ENCODE measurements at places on chromosomes 7 and 10.
A peak's percentile ranks its signal among the peaks of the same experiment; 100 is the strongest.

DNA sequence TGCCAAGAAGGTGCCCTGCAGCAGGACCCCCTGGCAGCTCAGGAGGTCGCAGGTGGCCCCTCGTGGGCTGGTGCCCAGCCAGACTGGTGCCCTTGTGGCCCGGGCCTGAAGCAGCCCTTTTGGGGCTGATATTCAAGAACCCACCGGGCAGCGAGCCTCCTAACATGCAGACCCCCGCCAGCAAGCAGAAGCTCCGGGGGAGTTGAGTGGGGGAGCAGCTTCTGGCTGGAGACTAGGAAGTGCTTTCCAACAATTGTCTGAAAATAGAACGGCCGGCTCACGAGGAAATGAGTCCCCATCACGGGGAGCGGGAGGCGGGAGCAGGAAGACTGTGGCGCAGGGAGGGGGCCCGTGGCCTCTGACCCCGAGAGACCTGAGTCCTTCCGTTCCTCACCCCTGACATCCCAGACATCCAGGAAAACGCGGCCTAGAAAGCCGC is 9.5 kb upstream of the INTS1 start:
- no peak for DNase-seq

- DNase-seq, result peak; percentile 17
These were observed 28.1 kb upstream of the FAM20C start for GRCh38 chr7:163971-164881.

GRCh38 chr7:143980746-143981510 is 19.2 kb upstream of the OR6B1 start:
- DNase-seq, result no peak

GRCh38 chr7:25396668-25397067 is 168.4 kb upstream of the NPVF start:
- no peak for DNase-seq

DNA sequence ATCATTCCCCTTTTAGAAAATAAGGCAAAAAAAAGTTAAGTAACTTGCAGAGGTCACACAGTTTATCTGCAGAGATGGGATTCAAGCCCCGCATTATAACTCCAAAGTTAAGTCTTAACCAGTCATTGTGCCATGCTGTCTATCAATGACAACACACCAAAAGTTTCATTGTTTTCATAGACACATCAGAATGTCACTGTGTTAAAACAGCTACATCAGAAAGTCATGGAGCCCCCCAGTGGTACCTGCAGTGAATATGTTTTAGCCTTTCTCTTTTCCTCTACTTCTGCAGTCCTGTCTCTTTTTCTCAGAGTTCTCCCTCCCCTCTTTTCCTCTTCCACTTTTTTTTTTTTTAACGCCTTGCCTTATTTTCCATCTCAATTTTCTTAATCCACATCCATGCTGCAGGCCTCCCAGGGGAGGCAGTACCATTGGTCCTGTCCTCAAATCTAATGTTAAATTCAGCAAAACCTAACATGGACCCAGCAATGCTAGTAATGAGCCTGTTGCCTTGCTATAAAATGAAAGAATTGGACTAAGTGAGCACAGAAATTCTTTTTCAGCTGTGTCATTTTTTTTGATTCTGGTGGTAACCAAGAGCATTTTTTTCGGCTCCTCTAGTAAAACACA is 3.8 kb upstream of the NRCAM start:
- no peak for DNase-seq

DNA sequence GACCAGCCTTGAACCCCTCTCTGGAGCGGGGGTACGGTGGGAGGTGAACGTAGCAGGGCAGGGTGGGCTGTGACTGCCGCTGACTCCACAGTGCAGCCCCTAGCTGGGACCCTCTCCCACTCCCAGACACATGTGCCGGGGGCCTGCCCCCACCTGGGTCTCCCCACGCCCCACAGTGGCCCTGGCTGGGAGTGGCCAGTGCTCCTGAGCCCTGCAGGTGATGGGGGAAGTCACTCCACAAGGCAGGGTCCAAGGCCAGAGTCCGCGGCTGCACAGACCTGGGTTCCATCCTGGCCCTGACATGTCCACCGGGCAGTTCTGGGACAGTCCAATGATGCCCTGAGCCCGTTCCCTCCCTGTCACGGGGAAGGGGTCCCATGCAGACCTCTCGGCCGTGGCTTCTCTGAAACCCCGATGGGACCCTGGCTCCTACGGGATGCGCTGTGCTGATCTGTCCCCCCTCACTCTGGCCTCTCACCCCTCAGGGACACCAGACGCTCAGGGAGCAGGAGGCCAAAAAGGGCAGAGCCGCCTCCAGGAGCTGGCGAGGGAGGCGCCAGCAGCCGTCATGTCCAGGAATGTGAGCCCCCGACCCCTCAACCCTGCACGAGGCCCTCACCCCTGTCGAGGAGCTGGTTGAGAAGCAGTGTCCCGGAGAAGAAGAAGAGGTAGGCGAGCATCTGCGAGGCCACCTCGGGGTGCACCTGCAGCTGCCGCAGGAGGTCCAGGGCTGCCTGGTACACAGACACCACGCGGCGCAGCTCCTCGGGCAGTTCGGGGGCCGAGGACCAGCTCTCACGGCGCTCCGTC is 40.4 kb downstream of the AP5Z1 start:
- DNase-seq, result no peak

DNA sequence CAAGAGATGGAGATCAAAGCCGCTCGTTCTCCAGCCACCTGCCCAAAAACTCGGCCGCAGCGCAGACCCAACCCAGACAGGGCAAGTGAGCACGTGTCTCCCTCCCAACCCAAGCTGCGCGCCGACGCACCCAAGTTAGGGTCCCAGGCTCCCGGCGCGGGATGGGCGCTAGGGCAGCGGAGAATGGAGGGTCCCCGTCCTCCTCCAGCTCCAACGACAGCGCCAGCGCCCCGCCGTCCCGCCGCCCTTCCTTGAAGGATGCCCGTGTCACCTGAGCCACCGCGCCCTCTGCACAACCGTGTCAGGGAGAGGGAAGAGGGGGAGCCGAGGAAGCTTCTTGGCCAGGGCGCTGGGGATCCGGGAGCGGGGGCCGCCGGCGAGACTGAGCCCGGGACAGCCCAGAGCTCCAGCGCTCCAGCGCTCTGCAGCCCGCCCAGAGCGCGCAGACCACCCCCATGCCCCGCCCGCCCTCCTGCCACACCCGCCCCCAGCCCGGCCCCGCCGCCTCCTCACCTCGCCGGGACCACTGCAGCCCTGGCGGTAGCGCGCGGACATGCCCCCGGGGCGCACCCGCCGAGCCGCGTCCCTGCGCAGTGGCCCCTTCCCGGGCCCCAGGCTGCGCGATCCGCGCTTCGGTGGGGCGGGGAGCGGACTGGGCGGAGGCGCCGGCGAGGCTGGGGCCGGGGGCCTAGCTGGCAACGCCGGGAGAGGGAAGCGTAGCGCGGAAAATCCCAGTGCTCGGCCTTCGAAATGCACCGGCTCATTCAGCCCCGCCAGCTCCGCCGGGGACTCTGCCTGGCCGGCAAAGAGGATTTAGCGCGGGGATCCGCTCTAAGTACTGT is at the start of gene SLC16A12:
Gene SLC16A12 (minus strand): TSS at position 424 of the 842 bp plus-strand sequence. CDS start 73,016 bp downstream, outside the sequence.
- no peak for DNase-seq

- DNase-seq, result no peak
These were observed 7.3 kb downstream of the MMP21 start for GRCh38 chr10:125768219-125768855.

- DNase-seq, result no peak
These were observed 758 bp downstream of the DPCD start for GRCh38 chr10:101588879-101589278.

- DNase-seq, result no peak
These were observed 91.3 kb downstream of the PCGF5 start for GRCh38 chr10:91311601-91312381.

DNA sequence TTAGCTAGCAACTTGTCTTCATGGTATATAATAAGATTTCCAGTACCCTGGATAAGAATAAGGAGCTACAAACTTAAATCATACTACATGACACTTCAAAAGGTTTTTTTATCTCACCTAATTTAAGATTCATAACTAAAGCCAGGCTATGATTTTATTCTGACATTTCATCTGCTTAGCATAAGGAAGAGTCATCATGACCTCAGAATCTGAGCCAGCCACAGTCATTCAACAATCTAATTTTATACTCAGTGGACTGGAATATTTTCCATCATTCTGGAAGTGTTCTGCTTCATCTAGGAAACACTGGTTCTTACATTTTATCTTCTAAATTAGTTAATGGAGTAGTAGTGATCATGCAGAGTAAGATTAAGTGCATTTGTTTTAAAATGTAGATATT is 102.1 kb upstream of the KCND2 start:
- no peak for DNase-seq

DNA sequence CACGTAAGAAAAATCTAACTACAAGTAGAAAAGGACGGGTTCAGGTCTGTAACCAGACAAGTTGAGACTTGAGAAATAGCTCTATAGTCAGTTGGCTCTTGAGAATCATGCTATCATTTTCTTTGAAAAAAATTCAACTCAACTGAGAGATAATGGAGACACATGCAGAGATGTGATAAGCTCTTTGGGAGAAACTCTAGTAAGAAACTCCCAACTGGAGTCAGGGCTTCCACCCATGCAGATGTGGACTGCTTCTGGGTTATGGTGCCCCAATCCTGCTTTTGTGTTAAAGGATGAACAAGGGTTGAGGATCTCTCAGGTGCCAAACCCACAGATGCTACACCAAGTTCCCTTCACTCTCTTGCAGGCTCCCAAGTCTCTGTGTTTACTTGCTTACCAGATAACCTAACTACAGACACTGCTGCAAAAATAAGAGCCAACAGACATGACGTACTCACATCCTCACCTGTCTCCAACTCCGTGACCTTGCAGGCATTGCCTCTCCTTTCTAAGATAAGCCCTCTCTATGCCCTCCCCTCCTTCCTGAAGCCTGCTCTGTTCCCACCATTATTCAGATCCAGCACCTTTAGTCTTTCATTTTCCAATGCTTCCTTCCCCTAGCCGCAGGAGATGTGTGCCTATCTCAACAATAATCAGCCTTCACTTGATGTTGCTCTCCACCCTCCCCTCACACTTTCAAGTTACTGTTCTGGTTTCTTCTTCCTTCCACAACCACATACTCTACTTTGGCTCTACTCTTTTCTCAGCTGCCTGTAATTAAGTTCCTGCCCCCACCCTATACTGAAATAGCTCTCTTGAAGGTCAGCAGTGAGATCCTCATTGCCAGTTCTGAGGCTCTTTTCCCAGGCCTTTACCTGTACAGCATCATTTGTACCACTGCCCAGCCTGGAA is 130.0 kb downstream of the ICA1 start:
- no peak for DNase-seq

DNA sequence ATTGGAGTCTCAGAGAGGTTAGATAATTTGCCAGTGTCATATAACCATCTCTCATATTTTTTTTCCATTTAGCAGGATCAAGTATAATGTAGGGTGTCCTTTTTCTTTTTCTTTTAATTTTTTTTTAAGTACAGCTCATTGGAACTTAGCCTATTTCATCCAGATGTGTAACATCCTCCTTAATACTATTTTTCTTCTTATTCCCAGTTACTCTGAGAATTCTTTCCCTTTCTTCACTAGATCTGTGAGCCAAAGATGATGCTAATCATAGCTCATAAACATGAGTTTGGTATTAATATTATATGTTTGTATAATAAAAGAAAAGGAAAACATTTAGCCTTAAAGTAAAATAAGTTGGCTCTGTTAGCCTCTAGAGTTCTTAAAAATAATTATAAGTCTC is 32.8 kb downstream of the PPP1R9A start:
- no peak for DNase-seq

- DNase-seq, result no peak
These were observed 61.8 kb downstream of the SND1 start for GRCh38 chr7:127713758-127714157.

DNA sequence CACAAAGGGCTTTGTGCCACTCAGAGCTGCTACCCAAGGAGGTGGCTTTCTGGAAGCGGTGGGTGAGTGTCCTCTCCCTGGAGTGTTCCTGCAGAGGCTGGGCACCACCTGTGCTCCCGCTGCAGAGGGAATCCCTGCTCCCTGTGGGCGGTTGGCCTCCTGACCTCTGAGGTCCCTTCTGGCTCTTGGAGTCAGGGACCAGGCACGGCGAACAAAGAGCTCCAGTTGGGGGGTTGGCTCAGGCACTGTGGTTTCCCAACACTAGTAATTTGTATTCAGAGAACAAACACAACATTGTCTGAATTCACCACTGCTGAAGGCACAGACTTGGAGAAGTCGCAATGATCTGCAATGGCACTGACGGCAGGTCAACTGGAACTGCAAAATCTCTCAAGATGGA is 328.9 kb downstream of the PRPF18 start:
- DNase-seq, result no peak

DNA sequence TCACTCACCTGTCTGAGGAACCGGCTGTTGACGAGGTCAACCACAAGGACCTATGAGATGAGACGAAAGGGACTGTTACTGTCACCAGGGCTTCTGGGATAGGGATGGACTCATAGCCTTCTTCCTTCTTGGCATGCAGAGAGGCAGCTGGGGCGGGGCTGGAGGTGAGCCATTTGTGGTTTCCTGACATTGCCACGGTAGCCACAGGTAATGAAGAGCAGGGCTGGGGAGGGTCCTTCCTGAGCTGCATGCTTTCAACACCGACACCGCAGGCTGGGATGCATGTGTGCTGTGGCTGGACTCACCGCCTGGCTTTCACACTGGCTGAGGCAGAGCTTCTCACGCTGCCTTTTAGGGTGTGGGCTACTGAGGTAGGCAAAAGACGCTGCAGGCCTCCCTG is 46.4 kb upstream of the MKRN1 start:
- DNase-seq, result peak; percentile 77

GRCh38 chr7:1555813-1556543 is at the start of gene TMEM184A:
TMEM184A (minus strand) TSS chr7:1556205; CDS start chr7:1555484, 721 bp downstream.
- DNase-seq, result peak; percentile 92

DNA sequence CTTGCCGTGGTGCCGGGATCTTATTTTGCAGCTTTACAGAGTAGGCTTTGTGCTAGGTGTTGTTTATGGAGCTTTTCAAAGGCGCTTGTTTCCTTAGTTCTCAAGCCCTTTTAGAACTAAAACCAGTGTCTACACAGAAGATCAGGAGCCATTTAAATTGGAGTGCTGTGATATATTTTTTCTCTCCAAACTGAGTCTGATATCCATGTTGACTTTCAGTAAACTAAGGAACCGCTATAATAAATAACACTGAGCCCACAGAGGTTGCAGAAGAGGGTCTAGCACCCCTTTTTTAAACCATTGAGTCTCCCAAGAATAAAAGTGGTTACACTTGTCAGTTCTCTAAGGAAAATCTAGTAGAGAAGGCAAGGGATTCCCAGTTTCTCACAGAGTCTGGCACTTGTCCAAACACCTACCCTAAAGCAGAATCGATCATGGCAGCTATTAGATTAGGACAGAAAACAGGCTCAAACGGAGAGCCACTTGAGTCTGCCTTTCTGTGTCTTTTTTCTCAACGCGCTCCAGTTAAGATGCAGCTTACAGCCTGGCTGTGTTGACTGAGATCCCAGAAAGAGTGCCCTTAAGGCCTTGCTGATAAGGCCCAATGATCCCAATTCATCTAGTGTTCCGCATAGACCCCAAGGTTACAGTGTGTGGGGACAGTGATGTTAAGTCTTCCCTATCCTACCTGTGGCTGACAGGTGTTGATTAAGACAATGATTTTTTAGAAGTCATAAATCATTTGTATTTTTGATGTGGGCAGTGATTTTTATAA is 804 bp downstream of the TMEM106B start:
- peak; percentile 21 for DNase-seq

DNA sequence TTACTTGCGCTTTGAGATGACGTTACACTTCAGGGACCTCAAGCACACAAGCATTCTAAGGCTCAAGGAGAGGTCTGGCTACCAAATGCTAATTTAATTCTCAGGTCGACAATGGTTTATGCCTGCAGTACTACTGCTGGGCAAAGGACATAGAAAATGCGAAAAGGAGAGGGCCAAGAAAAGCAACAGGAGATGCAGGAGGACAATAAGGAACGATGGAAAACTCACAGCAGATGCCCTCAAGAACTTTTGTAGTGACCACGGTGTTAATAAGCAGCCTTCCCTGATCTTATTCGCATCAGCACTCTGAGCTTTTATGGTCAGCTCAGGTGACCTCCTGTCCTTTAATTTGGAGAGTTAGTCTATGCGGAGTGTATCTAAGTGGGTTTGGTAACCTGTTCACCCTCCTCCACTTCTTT is 146.3 kb downstream of the GPR85 start:
- no peak for DNase-seq
